ENCODE measurements at places on chromosomes 6 and 20.
A peak's percentile ranks its signal among the peaks of the same experiment; 100 is the strongest.

GRCh38 chr6:139395891-139396301, 21.4 kb upstream of the CITED2 start:
- no peak for DNase-seq

- no peak for DNase-seq
Observed at GRCh38 chr6:83292900-83293843, 100.0 kb downstream of the RWDD2A start.

DNA sequence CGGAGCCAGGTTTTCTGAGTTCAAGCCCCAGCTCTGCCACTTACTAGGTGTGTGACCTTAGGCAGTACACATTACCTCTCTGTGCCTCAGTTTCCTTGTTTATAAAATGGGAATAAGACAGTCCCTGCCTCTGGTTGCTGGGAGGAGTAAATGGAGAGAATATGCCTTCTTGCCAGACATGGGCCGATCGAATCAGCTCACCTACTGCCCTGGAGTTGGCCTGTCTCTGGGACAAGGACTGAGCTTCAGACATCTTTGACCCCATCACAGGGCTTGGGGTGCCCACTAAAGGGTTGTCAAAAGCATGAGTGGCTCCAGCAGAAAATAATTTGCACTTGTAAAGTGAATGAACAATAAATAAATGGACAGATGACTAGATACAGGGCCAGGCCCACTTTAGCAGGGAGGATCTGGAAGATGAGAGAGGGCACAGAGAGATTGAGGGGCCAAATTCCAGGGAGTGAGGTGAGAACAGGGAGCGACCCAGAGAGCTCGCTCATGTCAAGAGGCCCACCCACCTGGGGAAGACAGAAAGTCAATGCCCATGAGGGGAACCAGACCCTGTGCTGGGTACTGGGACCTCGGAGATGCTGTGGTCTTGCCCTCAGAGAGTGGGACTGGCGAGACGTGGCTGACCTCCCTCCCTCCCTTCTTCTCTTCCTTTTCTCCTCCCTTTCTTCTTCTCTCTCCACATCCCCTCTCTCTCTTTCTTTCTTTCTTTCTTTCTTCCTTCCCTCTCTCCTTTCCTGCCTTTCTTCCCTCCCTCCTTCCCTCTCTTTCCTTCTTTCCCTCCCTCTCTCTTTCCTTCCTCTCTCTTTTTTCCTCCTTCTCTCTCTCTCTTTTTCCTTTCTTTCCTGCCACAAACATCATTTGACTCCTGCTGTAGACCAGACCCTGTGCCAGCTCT, 3.9 kb upstream of the BPIFA2 start:
- DNase-seq = peak; percentile 62

- no peak for DNase-seq
Observed at GRCh38 chr6:45445364-45445748, 67.6 kb upstream of the SUPT3H start.

DNA sequence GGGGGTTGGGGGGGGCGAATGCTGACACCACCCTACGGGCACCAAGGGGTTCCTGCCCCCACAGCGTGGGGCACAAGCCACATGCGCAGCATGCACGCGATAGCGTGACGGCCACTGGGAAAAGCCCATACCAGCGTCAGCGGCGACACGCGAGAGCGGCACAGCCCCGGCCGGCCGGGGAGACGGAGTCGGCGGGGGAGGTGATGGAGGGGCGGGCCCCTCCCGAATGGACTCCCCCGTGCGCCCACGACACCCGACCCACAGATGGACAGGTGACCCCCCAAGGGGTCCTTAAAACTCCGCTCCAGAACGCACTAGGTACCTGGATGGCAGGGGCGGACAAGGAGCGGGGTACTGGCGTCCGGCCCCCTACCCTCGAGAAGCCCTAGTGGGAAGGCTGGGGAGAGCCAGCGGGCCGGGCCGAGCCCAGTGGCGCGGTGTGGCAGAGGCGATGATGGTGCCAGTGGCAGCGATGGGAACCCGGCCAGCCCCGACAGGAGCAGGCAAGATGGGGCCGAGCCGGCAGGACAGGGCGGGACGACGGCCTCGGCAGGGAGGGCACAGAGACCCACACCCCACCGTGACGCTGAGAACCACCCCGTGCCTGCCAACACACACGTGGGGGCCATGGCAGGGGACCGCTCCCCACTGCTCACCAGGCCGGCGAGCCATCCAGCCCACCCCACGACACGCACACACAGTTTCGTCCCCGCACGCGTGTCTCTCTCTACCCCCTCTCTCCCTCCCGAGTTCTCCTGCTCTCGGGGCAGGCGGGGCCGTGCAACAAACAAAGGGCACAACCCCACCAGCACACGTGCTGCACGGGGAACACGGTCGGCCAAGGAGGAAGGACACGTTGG, 1959.8 kb upstream of the DEFB115 start:
- no peak for DNase-seq

DNA sequence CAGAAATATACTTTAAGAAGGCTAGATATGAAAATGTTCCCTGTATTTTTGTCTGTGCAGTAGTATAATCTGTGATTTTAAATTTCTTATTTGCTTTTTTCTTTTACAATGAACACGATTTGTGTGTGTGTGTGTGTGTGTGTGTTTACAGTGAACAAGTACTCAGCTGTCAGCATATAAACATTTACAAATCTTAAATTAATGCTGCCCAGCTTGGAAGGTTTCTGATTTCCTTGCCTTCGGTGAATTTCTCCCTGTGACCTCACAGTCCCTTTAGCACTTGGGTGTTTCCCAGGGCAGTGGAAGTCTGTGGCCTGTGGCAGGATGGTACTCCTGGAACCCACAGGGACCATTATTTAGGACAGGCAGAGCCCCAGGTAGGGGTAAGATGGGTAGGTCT, 37.6 kb downstream of the TXLNB start:
- no peak for DNase-seq

DNA sequence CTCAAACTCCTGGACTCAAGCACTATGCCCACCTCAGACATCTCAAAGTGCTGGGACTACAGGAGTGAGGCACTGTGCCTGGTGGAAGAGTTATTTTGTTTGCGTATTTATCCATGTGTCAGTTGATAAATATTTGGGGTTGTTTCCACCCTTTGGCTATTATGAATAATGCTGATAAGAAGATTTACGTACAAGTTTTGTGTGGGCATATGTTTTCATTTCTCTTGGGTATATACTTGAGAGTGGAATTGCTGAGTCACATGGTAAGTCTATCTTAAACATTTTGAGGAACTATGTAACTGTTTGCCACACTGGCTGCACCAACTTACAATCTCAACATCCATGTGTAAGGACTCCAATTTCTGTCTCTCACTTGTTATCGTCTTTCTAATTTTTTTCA, 200.3 kb downstream of the RNGTT start:
- DNase-seq = no peak

- DNase-seq = no peak
Observed at GRCh38 chr6:135331002-135331401, 149.9 kb downstream of the MYB start.

- no peak for DNase-seq
Observed at GRCh38 chr6:158030380-158031300, 49.0 kb downstream of the SYNJ2 start.

DNA sequence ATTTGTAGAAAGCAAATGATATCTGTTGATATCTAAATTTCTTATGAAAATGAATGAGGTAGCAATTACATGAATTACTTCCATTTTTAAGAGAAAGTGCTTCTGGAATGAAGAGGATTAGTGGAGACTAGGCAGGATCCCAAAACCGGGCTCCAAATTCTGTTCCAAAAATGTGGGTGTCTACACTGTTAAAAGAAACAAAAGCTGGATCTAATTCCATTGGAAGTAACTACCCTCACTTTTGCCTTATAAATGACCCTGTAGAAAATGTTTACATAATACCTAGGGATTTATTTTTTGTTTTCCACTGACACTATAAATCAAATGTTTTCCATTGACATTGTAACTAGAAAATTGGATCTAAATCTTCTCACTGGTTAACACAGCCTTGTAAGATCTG, 454.9 kb upstream of the JARID2 start:
- no peak for DNase-seq

DNA sequence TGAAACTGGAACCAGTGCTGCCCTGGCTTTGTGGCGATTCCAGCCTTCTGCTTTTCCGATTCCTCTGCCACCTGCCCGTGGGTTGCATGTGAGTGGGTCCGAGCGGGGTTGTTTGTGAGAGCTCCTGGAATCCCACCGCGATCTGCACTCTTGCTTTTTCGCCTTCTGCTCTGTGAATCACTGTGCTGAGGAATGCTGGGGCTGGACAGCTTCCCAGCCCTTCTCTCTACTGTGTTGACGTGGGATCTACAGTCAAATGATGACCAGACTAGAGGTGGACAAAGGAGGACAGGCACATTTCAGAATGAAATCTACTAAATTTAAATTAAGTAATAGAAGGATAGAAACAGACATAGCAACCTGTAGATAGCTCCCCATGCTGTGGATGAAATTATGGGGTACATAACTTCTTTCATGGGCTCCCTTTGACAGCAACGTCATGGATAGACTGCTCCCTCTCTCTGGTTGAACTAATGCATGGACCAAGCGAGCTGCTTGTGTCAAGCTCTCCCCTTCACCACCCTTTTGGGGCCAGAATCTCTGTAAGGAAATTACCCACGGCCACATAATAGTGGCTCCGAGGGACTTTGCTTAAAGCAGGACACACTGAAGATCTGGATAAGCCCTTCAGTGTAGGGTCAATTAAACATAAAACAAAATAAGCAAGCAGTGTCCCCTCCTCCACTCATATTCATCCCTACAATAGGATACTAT, 2.0 kb downstream of the FNDC1 start:
- no peak for DNase-seq

DNA sequence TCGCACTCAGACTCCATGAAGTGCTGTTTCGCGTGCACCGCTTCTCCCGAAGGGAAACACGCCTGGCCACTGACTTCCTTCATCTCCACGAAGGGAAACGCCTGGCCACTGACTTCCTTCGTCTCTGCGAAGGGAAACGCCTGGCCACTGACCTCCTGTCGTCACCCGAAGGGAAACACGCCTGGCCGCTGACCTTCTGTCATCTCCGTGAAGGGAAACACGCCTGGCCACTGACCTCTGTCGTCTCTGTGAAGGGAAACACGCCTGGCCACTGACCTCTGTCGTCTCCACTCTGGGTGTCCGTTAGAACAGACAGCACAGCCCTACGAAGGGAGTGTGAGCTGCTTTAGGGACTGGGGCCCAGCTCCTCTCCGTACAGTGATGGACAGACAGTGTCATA, 17.1 kb upstream of the ADRM1 start:
- DNase-seq = no peak
